ENCODE measurements at places on chromosomes 3 and 15.

DNA sequence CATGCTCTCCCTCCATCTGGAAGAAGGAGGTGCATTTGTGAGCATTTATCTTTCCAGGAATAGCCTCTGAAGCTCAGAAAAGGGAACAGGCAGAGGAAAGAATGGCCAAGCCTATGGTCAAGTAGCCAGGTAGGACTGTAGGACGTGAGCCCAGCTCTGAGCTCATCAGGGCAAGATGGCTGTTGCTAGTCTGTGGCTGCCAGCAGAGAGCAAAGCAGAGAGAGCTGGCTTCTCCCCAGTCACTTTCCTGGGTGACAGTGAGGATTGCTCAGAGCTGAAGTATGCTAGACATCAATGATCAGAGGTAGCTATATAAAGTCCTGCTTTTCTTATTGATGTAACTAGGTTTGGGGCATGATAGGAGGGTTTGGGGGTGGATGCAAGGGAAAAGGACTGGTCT lies 146.1 kb upstream of the SLC24A5 start:
- no peak for DNase-seq

GRCh38 chr15:78727561-78727960 lies 83.7 kb downstream of the ADAMTS7 start:
- DNase-seq = no peak

- DNase-seq = no peak
These were observed 52.0 kb downstream of the TPRA1 start for GRCh38 chr3:127538569-127538968.

DNA sequence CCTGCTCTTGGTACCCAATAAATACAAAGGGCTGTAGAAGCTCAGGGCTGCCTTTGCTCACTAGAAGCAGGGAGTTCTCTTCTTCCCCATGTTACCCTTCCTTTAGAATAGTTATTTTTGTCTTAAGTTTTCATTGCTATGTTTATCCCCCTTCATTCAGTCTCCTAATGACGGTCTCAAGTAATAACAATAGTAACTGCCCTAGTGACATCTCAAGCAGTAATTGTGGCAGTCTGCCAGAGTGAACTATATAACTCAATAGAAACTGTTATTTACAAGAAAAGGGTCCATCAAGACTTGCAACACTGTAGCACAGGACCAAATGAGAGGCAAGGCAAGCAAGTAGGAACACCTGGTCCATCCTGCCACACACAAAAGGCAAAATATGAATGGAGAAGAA lies 32.5 kb upstream of the SIN3A start:
- no peak for DNase-seq

- DNase-seq = no peak
These were observed 97.1 kb downstream of the CD47 start for GRCh38 chr3:107993771-107994170.

DNA sequence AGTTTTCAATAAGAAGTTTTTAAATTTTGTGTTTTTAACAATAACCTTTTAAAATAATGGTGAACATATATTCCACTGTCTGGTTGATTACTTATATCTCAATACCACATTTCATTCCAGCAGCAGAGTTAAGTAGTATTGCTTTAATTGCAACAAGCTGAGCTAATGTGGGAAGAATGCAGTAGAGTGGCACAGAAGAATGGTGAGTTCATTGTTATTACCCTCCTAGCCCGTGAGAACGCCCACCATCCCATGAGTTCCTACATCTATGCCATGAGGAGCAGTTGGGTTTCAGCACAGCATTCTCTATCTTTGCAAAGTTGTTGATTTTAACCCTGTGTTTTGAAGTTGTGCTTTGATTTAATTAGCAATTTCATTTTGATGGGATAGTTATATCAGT lies 17.8 kb upstream of the NR2E3 start:
- no peak for DNase-seq

DNA sequence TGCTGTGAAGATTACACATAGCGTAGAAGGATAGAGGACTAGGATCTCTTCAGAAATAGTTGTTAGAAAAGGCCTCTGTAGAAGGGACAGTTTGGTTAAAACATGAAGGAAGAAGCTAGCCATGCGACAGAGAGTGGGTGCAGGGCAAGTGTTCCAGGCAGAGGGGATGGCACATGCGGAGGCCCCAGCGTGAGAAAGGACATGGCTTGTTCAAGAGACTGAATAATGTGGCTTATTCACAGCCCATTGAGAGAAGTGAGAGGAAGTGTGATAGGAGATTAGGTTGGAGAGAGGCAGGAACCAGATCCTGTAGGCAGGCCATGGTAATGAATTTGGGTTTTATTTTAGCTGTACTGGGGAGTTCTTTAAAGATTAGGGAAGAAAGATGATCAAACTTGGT lies 56.4 kb downstream of the NEO1 start:
- DNase-seq = no peak

GRCh38 chr3:179551349-179552105 lies 11.2 kb upstream of the ACTL6A start:
- no peak for DNase-seq

- DNase-seq = no peak
These were observed 34.6 kb downstream of the FMN1 start for GRCh38 chr15:33159726-33160453.

DNA sequence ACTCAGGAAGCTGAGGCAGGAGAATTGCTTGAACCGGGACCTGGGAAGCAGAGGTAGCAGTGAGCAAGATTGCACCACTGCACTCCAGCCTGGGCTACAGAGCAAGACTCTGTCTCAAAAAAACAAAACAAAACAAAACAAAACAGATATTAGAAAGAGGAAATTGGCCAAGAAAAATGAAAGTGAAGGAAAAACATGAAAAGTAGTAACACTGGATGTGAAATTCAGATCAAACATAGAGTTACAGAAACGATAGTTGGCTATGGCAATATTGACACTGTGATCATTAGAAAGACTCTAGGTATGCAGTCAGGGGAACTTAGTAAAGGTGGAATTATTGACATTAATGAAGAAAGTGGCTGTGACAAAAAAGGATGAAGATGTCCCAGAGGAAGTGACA lies 13.2 kb upstream of the TIPARP start:
- no peak for DNase-seq

DNA sequence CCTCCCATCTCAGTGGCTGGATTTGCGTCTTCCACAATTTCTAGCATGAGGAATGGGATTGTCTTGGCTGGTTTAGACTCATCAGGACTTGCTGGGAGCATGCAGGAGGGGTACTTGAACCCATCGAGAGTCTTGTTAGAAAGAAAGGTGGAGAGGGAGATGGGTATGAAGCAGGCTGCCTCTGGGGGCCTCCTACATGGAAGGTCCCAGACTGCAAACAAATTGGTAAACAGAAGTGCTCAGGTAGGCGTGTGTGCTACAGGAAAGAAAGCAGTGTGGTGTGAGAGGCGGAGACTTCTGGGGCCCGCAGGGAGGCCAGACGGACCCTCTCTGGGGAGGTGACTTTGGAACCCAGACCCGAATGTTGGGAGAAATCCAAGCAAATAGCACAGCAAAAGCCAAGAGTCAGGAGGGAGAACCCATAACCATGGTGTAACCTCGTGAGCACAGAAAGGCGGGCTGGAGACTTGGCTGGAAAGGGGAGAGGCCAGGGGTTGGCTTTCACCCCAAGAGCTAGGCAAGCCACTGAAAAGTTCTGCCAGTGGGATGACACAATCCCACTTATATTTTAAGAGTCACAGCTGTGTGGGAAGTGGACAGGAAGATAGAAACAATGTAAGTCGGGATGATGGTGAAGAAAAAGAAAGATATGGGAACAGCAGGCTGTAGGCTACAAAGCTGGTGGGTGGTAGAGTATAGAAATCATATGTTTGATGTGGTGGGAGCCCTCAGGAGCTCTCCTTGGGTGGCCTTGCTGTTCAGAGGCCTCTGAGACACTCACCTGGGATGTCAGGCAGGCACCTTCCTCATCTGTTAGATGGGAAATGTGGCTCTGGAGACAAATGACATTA lies 130.1 kb upstream of the PRR20G start:
- no peak for DNase-seq

- no peak for DNase-seq
These were observed 325.3 kb upstream of the ADAMTS9 start for GRCh38 chr3:65013053-65013452.

- DNase-seq = no peak
These were observed 36.2 kb downstream of the GLB1 start for GRCh38 chr3:33060609-33061337.

DNA sequence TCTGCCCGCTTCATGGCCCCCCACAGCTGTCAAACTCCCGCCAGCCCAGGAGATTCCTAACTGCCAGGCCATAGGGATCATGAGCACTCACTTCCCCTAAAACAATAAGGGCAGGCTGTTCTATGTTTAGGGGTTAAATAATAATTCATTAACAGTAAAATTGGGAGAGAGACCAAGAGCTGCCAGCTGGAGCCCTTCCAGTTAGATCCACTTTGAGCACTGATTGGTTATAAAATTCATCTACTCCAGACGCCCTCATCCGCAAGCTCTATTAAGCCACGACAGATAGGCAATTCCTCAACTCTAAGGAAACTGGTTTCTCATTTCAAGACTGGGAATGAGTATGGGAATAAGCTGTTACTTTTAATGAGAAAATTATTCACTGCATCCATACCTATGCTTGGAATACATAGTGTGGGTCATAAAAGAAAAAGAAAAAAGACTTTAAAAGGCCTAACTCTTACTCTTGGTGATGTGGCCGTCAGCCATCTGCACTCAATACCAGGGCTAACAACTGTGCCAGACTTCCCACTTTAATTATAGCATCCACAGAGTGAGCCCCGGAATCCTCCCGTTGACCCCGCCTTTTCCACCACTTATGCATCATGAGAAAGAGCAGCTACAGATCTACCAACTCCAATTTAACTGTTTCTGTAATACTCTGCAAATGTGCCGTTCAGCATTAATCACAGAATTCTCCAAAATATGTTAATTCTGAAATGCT lies 44.5 kb downstream of the IL17RD start:
- DNase-seq = no peak

DNA sequence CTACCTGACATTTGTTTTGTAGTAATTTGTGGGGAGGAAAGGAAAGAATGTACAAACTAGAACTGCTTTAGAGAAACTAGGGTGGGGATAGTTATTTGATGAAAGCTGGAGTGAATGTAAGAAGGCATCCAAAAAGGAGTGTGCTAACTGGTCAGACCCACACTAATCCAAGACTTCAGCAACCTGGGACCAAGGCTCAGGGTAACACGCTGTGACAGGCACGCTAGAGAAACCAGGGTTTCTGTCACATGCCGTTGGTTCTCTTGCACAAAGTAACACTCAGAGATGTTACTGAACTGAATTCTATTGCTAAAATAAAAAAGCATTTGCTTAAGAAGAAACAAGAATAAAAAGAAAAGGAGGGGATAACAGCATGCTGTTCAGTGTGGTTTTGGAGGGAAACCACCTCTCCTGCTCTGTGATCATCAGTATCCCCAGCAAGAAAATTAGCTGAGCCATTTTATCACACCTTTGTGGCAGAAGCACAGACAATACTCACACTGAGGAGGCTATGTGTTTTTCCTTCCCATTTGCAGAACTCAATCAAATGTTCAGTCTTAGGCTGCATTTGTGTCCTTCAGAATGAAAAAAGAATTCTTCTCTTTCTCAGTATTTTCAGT lies 2.8 kb upstream of the CCDC80 start:
- peak; percentile 20 for DNase-seq
